ENCODE measurements at places on chromosomes 16 and 17.

- DNase-seq = no peak
Observed at GRCh38 chr16:4320571-4321137, 4.8 kb downstream of the GLIS2 start.

DNA sequence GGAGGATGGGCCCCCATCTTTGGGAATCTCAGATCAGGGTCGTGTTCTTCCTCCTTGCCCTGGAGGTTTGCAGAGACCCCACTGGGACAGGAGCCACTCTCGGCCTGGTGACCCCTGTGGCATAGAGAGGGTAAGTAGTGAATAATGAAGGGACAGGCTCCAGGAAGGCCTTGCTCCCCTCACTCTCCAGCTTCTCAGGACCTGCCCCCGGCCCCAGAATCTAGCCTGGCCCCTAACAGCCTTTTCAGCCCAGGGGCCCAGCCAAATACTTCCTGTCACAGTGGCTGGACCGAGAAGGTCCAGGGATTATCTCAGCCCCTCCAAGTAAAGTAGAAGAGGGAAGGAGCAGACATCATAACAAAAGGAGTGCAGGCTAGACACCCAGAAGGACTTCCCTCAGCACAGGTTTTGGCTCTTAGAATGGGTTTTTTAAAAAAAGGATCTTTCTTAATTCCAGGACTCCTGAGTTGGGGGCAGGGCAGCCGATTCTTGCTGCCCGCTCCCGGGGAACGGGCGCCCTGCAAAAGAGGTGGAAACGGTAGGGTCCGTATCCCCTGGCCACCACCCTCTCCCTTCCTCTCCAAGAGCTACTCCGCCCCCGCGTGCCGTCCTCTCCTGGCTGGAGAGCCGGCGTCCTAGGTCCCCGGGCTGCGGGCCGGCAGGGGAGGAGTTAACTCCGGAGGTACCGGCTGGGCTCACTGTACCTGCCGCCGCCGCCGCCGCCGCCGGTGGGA, 559 bp upstream of the NXPH3 start:
- no peak for DNase-seq

DNA sequence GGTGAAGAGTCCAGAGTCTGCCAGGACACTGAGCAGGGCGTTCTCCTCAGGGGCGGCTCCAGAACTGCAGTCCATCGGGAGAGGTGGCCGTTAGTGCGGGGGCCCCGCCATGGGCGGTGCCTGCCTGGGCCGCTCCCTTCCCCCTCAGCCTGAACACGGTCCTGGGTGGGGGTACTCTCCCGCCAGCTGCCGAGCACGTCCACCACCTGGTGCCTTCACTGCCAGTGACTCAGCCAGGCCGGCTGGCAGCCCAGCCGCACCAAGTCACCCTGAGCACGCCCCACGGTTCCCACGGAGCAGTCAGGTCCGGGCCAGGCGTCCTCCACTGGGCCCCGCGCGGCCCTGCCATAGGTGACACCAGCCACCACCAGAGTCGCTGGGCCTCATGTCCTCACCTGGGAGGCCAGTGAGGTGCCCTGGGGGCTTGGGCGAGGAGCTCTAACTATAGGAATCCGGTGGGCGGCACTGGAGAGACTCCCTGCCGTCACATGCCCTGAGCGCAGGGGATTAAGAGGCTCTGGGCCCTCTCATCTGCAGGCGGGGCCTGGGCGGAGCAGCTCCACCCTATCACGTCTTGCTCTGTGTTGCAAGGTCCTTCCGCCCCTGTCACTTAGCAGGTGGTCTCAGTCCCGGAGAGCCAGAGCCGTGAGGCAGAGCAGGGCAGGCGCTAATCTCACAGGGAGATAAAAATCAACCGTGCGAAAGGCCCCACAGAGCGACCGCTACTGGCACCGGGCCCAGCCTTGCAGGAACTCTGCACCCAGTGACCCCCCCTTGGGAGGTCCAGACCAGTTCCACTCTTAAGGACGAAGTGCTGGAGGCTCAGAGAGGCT, 14.3 kb downstream of the PIEZO1 start:
- DNase-seq = no peak

- DNase-seq = no peak
Observed at GRCh38 chr16:48850097-48850770, 240.3 kb upstream of the N4BP1 start.

GRCh38 chr17:34998205-34998604, 17.9 kb downstream of the LIG3 start:
- peak; percentile 71 for DNase-seq

DNA sequence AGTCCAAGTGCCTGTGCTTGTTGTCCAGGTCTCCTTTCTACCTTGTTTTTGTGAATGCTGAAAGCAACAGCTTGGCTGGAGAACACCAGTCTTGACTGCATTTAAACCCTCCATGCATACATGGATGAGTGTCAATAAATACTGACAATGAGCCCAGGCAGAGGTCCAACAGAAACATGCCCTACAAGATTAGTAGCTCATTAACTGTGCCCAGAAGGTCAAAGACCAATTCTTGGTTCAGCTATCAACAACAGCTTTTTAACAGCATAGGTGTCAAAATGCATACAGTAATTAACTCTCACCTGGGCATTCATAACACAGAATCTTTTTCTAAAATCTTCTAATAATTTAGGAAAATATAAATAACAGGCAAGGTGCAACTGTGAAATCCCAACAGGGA, 63.2 kb downstream of the N4BP1 start:
- DNase-seq = no peak
